Fibroblast of the aortic adventitia (primary cell): ENCODE measurements at places on chromosomes 1 and 21.
A peak's percentile ranks its signal among the peaks of the same experiment; 100 is the strongest.

GRCh38 chr1:223712850-223713474 is 623 bp downstream of the CAPN2 start:
- DNase-seq, result no peak

GRCh38 chr1:101013776-101014175 is 11.8 kb downstream of the DPH5 start:
- no peak for DNase-seq

DNA sequence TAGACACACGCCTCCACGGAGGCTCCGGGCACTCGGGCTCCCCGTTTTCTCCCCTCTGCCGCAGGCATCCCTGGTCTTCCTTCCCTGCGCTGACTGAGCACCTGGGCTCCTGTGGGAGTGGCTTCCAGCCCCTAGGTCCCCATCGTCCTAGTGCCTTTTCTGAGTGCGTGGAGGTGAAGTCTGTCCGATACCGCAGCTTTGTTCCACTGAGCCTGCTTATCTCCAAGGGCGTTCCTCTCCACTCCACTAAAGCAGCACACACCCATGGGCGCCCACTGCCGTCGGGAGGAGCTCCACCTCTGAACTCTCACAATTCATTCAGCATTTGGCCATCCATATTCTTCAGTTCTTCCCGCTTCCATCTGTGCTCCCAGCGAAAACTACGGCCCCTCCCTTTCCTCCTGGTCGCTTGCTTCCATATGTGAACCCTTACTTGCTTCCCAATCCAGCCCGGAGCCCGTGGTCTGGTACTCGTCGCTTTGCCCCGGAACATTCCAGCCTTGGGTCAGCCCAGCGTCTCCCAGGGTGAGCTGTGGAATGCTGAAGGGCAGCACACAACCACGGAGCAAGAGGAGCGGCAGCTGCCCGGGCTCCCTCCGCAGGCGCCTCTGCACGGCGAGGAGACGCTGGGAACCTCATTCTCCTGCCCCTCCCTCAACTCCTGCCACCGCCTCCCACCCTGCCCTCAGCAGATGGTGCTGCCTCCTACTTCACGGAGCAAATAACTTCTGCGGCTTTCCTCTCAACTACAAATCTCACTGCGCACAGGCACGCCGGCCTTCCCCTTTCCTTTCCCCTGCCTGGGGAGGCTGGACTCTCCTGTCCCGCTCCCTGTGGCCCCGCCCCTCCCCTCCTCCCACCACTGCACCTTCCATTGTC is 27.5 kb downstream of the ATP8B2 start:
- peak; percentile 66 for DNase-seq

DNA sequence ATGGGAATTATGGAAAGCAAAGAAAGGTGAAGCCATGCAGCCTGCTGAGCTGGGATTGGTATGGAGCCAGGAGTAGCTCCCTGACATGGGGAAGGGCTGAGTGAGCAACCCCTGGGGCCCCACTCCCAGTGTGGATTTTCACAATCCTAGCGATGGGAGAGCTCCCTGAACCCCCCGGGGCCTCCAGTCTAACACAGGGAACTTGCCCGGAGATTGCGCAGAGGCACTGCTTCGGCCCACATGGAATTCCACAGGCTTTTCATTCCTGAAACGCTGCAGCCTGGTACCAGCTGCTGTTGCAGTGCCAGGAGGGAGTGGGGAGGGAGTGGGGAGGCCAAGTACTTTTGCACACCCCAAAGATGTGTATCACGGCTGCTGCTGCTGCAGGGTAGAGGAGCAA is 110.4 kb upstream of the C21orf91 start:
- no peak for DNase-seq

- peak; percentile 79 for DNase-seq
These were observed at the start of gene GBP3 for GRCh38 chr1:89022167-89022959. TSS of gene GBP3 (minus strand) at chr1:89022866. CDS start at chr1:89020721, 2,145 bp downstream.

GRCh38 chr1:4654764-4655673 is 610 bp downstream of the AJAP1 start:
- DNase-seq, result no peak

DNA sequence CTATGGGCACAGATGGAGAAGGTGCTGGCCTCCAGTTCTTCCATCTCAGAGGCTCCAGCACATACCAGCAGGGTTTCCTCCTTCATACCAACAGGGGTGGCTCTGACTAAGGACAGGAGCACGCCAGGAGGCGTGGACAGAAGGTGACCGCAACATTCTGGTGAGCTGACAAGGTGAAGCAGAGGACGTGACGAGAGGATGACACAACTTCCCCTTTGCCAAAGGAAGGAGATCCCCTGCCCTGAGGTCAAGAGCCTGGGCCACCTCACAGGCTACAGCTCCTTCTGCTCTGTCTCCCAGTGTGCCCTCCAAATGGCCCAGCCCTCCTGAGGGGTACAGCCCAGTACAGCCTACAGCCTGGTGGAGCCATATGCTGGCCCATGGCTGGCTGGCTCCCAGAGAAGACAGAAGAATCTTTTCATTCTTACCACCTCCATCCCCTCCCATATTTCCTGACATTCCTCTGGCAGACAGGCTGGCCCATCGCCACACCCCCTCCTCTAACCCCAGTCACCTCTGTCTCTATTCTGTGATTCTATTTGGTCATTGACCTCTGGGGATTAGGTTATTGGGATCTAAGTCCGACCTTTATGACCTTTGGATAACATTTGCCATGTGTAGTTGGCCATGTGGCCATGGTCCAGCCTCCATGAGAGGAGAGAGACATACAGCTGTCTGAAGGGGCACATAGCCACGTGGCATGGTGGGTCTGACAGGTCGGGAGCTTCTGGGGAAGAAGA is 5.1 kb upstream of the LAMB3 start:
- no peak for DNase-seq

- DNase-seq, result no peak
These were observed 74.2 kb downstream of the CD34 start for GRCh38 chr1:207836591-207837347.

GRCh38 chr21:35390013-35390776 is 341.1 kb upstream of the RUNX1 start:
- peak; percentile 45 for DNase-seq

DNA sequence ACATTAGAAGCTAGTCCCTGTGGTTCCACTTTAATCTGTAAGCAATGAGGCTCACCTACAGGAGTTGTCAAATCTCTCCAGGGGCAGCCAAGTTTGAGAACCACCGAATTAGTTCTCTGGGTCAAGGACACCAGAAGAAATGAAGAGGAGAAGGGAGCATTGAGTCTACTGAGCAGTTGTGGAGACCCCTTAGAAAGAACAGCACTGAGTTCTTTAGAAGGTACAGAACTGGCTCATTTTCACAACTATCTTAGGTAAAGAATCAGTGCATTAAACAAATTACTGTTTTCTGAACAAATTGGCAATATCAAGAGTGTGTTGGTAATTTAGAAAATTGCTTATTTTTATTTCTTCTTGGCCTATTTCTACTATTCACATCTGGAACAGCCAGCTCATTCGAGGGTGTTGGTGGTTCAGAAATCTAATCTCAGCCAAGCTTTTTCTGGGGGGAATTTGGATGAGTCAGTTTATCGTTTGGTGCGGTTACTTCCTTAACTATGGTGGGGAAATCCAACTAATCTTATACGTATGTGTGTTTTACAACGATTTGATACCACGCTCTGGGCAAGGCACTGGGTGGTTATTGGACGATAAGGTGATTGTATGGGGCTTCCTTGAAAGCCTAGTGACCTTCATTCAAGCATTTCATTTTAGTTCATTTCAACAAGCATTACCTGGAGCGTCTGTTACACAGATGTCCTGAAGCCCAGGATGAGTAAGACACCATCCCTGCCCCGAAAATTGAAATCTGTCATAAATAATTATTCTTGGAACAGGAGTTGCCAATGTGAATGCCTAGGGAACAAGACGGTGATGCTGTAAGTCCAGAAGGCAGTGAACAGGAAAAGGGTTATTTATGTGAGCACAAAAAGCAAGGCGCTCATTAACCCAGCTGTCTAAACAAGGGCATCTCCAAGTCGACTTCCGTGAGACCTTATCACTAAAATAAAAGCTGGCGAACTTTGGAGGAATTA is 52.0 kb upstream of the TMPRSS2 start:
- DNase-seq, result peak; percentile 46

DNA sequence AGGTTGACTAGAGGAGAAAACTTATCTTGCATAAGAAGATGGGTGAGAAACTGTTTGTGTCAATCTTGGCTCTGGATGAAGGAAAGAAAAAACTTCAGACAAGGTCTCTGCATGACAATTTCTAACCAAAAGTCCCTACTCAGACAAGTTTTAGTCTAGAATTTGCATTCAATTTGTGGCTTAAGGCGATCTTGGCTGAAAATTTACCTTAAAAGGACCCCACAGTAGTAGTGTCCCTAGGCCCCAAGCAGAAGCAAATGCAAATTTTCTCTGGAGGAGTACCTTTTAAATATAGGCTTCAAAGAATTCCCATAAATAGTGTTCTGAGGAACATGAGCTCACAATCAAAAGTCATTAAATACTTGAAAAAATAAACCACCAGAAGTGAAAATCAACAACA is 17.6 kb upstream of the TMEM125 start:
- DNase-seq, result no peak

GRCh38 chr1:48903291-48903690 is 126.6 kb upstream of the BEND5 start:
- DNase-seq, result no peak
